ENCODE measurements at places on chromosomes 3 and 15. TPM values are rescaled to one million over a fixed set of nuclear protein-coding genes. Genes with fewer than 3 reads are reported as not detected.

GRCh38 chr3:5055357-5056110 is 66.6 kb upstream of the ARL8B start:
- DNase-seq = peak; percentile 27

- no peak for DNase-seq
Measured at GRCh38 chr15:91922646-91923547, 69.4 kb downstream of the SLCO3A1 start.

GRCh38 chr3:194273743-194274310 is 77.3 kb downstream of the CPN2 start:
- DNase-seq = no peak

GRCh38 chr15:82044373-82045178 is 1.2 kb downstream of the MEX3B start:
- DNase-seq = no peak

DNA sequence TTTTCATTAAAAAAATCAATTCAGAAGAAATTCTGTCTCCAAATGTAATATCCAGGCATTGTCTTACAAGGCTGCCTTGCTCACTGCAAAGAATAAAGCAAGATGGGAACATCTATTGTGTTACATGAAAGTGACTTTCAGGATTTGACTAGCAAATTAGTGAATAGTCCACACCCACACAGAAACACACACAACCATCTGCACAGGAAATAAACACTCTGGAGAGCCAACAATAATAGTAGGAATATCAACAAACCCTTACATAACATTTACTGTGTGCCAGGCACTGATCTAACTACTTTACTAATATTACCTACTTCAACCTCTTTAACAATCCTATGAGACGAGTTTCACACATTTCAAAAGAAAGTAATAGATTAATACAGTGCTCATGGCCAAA is 28.9 kb upstream of the ZNF385D start:
- DNase-seq = no peak

DNA sequence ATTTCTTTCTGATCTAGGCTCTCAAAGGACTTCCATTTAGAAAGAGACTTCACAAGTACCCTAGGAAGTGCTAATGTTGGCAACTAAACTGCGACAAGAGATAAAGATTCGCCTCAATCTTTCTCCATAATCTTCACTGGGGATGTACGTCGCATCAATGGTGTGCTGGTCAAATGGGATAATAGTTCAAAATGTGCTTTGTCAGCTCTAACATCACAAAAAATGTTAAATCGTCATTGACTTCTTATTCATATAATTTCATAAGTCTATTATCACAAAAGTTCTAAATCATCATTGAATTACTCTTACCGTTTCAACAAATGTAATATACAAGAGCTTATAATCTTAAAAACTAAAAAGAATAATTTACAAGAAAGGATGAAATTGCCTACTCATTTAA is 727.7 kb downstream of the ROBO1 start:
- no peak for DNase-seq

- peak; percentile 44 for DNase-seq
Measured at GRCh38 chr3:130539005-130539404, 22.0 kb downstream of the COL6A6 start.

DNA sequence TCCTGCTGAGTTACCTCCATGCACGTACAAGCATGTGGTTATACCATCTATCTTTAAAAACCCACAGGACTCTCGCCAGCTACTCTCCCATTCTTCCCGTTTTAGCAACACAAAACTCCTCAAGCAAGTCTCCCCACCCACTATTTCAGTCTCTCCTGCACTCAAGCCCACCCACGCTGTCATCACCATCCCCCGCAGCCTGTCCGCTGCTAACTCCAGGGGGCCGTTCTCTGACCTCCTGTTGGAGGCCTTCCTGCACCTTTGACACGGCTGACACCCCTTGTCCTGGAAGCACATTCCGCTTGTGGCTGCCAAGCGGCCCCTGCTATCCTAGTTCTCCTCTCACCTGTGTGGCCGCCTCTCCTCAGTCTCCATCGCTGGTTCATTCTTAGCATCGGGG is 7.5 kb upstream of the PCSK6 start:
- no peak for DNase-seq

GRCh38 chr3:191246630-191247029 is 47.6 kb downstream of the OSTN start:
- no peak for DNase-seq

DNA sequence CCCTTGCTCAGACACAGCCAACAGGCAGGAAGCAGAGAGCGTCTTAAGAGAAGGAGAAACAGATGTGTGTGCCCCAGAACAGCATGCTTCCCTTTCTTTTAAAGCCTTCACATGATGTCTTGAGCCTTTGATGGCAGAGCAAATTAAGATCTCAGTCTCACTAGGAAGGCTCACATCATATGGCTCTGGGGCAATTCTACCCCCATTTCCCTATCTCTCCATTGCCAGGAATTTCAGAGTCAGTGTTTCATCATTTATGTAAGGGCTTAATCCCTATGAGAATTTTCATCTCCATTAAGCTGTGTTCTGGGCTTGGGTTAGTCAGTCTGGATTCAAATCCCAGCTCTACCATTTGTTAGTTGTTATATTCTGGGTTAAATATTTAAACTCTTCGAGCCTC is 41.4 kb upstream of the GLCE start:
- peak; percentile 26 for DNase-seq

SLC27A2 gene
- 49.8 TPM for total RNA-seq

VGLL3 gene
- 0.54 TPM for total RNA-seq

TNFSF10 gene
- total RNA-seq = 34.5 TPM

PLSCR5 gene
- not detected for total RNA-seq

PP2D1 gene
- total RNA-seq = not detected

GPR27 gene
- 15.3 TPM for total RNA-seq

Data from hematopoietic multipotent progenitor cell (in vitro differentiated cells).